ENCODE measurements at places on chromosomes 1 and 21.

GRCh38 chr1:176691251-176692228 lies 228.6 kb downstream of the PAPPA2 start:
- DNase-seq, result no peak

- no peak for DNase-seq
Measured at GRCh38 chr1:84037758-84038611, 39.1 kb upstream of the TTLL7 start.

DNA sequence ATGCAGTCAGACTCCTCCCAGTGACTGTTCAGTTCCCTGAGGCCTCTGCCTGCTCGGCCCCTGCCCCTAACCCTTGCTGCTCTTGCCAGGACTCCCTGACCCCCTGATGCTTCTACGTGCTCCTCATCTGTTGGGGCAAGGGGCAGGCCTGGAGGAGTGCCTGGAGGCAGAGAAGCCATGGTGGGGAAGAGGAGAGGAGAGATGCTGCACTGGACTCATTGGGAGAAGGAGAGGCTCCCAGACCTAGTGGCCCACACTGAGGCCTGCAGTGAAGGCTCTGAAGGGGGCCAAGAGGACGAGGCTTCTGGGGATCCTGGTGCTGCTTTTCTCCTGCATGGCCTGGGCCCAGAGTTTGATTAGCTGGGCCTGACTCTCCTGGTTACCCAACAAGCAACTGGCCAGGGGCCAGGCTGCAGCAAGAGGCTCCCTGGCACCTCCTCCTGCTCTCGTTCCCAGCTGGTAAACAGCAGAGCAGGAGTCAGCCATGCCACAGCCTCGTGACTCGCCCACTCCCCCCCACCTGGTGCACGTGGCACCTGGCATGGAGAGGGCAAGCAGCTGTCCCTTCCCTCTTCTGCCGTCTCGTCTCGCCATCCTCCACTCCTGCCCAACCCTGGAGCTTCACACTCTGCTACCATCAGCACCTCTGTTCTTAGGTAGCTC lies 847 bp upstream of the RORC start:
- DNase-seq, result no peak

DNA sequence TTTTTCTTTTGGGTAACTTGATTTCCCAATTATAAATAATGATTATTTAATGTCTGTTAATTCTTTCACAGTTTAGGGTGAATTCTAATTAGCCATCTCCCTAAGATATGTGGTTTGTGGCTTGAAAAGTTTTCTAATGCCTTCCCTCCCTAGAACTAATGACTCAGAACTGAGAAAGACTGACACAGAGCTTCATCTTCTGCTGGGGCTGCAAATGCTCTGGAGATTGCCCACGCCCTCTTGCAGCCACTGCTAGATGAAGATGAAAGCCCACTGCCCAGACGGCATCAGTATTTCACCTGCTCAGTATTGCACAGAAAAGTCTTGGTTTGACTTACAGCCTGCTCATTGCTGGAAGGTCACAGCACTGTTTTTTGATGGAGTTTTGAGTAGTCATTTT lies 101.5 kb downstream of the ST6GALNAC3 start:
- DNase-seq, result no peak

DNA sequence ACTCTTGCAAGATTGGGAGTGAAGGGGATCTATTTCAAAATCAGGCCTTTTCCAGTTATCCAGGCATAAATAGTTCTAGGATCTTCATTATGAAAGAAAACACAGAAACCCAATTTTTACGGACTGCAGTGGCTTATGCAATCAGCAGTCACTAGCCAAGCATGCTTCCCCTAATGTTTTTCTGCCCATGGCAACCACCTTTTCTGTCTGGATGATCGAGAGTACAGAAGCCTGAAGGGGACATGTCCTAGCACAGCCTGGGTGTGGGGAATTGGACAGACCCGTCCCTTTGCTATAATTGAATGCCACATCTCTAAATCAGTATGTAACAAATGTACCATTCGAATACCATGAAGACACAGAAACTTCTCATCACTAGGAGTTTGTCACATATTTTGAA lies 29.8 kb upstream of the NCAM2 start:
- DNase-seq, result no peak

GRCh38 chr1:156741481-156741983 lies 644 bp upstream of the MRPL24 start:
- no peak for DNase-seq

DNA sequence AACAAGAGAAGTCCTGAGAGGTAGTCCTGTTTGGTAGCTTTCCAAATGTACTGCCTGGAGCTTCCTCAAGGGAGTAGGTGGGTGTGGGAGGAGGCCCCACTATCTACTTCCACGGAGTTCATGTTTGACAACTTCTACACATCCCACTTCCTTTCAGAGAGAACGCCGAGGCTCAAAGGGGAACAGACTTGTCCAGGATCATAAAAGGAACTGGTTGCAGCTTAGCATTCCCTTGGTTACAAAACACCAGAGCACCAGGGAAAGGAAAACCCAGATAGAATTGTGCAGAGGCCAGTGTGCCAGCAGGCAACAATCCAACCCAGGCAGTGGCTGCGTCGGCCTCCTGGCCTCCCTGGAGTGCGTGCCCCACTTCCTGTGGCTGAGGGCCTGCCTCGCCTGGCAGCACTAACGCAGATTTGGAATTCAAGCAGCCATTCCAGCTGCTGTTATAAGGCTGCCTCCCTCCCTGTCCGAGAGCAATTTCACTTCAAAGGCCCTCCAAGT lies 4.2 kb upstream of the RAP1GAP start:
- DNase-seq, result no peak

- DNase-seq, result no peak
Measured at GRCh38 chr1:224929335-224930237, at the start of gene DNAH14. Gene DNAH14 (plus strand): TSS chr1:224929675. CDS start chr1:224952703, 23,028 bp downstream.

GRCh38 chr1:10734375-10734774 lies 62.1 kb downstream of the CASZ1 start:
- no peak for DNase-seq

DNA sequence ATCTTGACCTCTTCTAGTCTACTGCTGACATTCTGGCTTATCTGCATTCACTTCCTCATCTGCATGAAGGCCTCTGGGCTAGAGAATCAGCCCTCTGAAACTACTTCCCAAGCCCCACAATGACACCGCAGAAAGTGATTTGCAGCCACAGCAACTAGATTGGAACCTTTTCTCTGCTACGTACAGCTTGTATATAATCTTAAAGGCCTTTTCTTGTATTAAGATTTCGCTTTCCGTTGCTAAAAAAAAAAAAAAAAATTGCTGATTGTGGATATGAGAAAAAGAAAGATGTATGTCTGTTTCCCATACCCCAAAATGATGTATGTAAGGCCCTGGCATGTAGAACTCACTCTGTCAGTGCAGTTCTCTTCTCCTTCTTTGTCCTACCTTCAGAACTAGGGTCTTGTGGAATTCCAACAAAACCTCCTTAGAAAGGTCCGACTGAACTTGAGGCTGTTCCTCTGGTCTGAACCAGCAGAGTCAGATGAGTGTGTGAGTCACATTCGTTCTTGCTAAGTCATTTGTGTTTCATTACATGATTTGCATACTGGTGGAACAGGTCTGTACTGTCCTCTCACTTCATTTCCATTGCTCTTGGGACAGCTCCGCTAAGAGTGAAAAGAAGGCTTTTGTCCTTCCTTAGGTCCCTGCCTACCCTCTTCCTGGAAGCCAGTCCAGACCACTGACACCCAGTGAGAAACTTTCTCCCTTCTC lies 62.7 kb downstream of the PLPP3 start:
- DNase-seq, result no peak

DNA sequence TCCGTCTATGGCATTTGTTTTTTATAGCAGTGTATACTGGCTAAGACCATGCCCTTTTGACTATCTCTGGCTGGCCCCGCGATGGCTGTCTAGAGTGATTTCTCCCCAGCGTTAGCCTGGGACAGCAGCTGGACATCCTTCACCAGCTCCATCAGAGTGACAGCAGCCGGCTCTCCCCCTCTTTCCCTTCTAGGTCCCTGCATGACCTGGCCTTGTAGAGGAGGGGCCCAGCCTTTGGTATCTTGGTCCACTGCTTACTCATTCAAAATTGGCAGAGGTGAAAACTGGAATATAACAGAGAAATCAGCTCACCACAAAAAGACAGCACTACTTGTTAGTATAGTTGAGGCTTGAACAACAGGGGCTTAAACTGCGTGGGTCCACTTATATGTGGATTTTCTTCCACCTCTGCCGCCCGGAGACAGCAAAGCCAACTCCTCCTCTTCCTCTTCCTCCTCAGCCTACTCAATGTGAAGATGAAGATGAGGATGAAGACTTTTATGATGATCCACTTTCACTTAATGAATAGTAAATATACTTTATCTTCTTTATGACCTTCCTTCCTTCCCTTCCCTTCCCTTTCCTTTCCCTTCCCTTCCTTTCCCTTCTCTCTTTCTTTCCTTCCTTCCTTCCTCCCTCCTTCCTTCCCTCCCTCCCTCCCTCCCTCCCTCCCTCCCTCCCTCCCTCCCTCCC lies 29.4 kb upstream of the B3GALNT2 start:
- DNase-seq, result no peak

DNA sequence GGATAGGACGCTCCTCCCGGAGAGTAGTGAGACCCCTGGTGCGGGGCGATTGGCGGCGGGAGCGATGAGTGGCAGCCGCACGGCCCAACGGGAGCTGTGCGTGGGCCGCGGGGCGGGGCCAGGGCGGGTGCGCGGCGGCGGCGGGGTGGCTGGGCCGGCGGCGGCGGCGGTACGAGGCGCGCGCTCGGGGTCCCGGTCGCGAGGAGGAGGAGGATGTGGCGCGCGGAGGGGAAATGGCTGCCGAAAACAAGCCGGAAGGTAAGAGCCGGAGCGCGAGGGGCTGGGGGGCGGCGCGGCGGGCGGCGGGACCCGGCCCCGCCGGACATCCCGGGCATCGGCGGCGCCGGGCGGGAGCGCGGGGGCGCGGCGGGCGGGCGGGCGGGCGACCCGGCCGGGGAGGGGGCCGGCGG lies at the start of gene CAMTA1:
Gene CAMTA1, plus strand, starts transcription at position 137 of the 410 bp plus-strand sequence. Its CDS starts 77 bp downstream, at position 214.
- no peak for DNase-seq
